Vagina (tissue), 2 donors: ENCODE measurements at places on chromosomes 13 and 19. TPM values are rescaled to one million over a fixed set of nuclear protein-coding genes. Genes with fewer than 3 reads are reported as not detected.

TFDP1 gene
- total RNA-seq: 40.0 TPM

CLASRP gene
- 93.5 TPM for total RNA-seq

PRX gene
- total RNA-seq: 3.2 TPM

PRKCG gene
- total RNA-seq: not detected

KCNRG gene
- not detected for total RNA-seq

FCGBP gene
- total RNA-seq: 31.7 TPM

CDC42EP5 gene
- 33.4 TPM for total RNA-seq

ZNF284 gene
- 2.2 TPM for total RNA-seq

GRCh38 chr13:52924289-52925148, 76.1 kb upstream of the PCDH8 start:
- no peak for DNase-seq

- DNase-seq: no peak
Measured at GRCh38 chr13:58495668-58496067, 864.1 kb downstream of the PCDH17 start.

GRCh38 chr13:67509018-67509417, 278.9 kb upstream of the PCDH9 start:
- no peak for DNase-seq

GRCh38 chr13:95246292-95247082, 54.8 kb downstream of the ABCC4 start:
- no peak for DNase-seq

DNA sequence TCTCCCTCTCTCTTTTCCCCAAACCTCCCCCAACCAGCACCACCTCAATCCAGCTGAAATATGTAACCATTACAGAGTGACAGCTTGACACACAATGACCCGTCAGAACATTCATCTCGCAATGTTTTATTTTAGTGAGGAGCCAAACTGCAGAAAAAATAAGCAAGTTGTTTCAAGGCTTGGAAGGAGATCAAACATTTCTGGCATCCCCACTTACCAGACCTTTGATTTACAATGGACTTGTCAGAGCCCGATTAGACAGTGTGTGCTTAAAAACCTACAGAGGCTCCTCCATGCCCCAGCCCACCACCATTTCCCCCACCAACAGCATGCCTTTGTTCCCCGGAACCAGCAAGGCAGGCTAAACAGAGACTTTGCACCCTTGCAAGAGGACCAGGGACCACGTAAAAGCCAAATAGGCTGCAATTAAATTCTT, 382.8 kb upstream of the ZNF507 start:
- DNase-seq: no peak

- no peak for DNase-seq
Measured at GRCh38 chr19:873561-874041, 14.1 kb downstream of the CFD start.

DNA sequence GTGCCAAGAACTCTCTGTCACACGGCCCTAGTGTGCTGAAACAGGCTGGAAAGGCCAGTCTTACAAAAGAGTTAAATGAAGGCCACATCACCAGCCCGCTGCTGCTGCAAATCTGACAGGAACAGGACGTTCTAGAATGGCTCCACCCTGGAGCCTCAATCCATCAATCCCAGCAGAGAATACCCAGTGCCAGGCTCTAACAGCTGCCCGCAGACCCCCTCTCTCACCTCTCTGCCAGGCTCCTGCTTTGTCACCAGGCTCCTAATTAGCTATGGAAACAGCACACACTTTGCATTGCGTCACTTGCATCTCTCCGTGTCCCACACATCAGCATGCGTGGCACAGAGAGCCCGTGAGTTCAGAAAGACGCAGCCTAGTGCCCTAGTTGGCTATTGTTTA, 314.1 kb downstream of the FOXO1 start:
- DNase-seq: no peak

DNA sequence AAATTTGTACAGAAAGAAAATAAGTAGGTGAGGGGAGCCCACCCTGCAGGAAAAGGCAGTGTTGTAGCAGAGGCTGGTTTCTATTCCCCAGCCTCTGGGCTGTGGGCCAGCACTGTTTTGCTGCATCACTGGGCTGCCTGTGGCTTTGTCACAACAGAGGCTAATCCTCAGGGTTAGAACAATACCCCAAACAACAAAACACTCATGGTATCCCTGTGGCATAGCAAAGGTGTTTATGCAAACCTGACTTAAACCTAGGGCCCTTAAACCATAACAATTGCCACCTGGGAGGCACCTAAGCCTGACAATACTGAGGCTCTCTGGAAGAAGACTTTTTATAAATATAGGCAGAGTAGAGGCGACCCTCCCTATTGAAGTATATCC, 314.7 kb downstream of the OLFM4 start:
- DNase-seq: no peak

DNA sequence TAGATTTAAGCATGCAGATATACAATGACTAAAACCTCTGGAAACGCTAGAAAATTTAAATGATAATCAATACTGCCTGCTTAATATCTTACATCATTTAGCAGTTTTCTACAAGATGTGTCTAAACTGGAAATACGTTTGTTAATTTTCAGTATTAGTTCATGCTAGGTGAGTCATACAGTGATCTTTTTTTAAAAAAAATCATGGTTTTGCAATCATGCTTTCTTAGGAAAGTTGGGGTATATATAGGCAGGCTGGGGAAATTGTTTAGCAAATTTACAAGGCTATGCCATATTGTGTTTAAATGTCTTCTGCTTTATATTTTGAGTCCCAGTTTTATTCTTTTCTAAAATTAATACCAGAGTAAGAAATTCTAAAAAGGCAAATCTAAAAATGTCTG, 245.4 kb upstream of the SPRY2 start:
- no peak for DNase-seq

- no peak for DNase-seq
Measured at GRCh38 chr13:79722885-79723445, 242.0 kb downstream of the NDFIP2 start.

DNA sequence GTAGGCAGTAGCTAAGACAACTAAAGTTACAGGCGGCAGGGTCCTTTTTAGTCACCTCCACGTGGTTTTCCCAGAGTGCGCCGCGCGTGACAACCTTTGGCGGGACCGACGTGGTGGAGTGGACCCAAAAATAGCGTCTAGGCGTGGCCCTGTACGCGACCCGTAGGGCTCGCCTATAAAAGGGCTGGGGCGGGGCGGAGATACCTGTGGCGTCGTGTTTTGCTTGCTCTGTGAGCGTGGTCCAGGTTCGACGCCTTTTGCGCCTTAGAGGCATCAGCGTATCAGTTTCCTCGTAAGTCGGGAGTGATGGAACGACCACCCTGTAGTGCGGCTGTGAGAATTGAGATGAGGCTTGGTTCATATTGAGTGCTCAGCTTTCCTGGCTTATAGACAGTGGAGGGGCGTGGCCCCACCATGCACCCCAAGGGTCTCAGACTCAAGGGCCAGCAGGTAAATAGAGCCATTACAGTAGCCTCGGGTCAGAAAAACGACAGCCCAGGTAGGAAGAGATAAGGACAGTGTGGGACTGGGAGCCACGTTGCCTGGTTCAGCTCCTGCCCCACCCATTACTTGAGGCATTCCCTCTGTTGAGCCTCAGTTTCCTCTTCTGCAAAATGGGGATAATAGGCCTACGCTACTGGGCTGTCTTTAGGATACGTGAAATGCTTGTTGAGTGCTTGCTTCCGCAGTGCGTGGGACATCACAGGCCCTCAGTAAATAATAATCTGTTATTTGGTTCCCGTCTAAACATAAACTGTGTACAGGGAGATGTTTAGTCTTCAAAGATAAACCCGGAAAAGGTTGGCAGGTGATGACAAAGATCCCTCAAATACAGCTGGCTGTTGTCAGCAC, 693 bp upstream of the TMED1 start:
- no peak for DNase-seq

DNA sequence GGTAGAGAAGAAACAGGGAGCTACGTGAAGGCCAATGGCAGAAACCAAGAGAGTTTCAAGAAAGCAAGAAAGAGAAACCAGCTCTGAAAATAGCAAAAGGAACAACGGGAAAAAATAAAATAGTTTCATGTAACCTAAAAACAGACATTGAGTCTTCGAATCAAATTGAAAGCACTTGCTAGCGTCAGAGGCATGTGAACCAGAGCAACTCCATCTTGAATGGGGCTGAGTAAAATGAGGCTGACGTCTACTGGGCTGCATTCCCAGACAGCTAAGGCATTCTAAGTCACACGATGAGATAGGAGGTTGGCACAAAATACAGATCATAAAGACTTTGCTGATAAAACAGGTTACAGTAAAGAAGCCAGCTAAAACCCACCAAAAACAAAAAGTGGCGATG, 7.3 kb upstream of the PMIS2 start:
- no peak for DNase-seq

DNA sequence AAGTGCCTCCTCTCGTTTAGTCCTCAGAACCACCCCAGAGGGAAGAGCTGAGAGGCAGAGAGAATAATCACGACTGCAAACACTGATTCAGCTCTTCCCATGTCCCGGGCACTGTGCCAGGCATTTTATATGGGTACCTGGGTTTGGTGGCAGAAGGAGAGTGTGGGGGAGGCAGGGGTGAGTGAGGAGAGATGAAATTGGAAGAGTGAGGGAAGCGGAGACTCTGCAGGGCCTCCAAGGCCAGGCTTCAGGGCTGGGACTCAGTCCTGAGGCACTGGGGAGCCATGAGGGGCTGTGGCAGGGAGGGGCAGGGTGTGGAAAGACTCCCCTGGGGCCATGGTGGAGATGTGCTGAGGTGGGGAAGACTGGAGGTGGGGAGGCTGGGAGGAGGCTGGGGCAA, 8.7 kb downstream of the SYNGR4 start:
- DNase-seq: no peak

GRCh38 chr13:88066847-88067246, 395.7 kb downstream of the SLITRK5 start:
- no peak for DNase-seq
